ENCODE measurements at places on chromosomes 7 and 10. TPM values are rescaled to one million over a fixed set of nuclear protein-coding genes. Genes with fewer than 3 reads are reported as not detected.

DNA sequence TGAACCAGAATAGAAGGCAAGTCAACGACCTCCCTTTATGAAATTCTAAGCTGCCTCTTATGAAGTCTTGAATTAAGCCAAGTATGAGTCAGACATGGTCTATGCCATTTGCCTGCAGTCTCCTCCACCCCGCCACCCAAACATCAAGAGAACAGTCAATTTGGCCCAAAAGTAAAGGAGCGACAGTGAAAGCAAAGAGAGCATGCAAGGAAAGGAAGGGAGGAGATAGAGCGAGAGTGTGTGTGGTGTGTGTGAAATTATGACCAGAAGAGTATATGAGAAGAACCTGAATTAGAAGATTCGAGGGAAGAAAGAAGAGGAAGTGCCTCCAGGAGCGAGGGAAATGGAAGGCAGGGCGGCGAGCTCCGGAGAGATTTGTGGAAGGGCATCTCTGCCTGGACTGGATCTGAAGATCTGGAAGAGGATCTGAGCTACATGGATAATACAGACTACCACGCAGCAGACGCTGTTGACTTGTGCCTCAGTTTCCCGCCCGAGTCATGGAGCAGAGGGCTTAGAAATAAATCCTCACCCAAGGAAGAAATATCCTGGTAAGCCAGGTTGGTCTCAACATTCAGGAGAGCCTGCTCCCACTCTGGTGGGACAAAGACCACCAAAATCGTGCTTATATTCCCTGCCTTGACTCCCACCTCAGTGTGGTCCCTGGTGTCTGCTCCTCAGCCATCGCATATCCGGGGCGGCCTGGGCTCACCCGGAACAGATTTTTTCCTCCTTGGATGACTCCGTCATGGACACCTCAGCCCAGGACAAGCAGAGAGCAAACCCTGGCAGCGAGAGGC, 459 bp downstream of the ZDHHC6 start:
- DNase-seq: no peak
- peak overlapping the region; percentile 99 for H3K4me3 ChIP-seq
- H3K4me1 ChIP-seq: peaks cover 33% of the 10 kb centered on the region
- peaks cover 42% of the 10 kb centered on the region for H3K36me3 ChIP-seq
- no peaks in the 10 kb centered on the region for H3K27me3 ChIP-seq

DNA sequence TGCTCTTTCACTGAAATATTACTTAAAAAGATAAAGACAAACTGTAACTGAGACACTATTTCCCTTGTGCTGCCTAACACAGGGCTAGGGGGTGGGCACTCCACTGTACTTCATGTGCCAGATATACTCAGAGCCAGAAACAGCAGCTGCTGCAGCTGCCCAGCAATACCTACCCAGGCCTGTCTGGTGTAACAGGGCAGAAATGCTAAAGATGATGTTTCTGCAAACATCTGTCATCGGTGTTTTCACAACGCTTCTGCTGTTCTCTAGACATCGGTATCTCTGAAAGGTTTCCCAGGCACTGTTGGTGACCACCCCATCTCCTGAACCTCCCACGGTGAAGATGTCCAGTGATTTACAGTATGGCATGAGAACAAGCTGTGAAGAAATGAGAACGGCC, 42.7 kb downstream of the LAMB1 start:
- H3K27ac ChIP-seq: no peak overlapping the region
- H3K27me3 ChIP-seq: no peaks in the 10 kb centered on the region
- no peak overlapping the region for H3K4me3 ChIP-seq
- H3K4me1 ChIP-seq: peaks cover 4% of the 10 kb centered on the region
- DNase-seq: no peak

- no peaks in the 10 kb centered on the region for H3K4me1 ChIP-seq
- no peaks in the 10 kb centered on the region for H3K36me3 ChIP-seq
- no peak overlapping the region for H3K27ac ChIP-seq
- DNase-seq: no peak
- no peaks in the 10 kb centered on the region for H3K27me3 ChIP-seq
These were observed 62.1 kb upstream of the PRSS58 start for GRCh38 chr7:142319970-142320369.

TRPV5 gene
- total RNA-seq: not detected

HKDC1 gene
- not detected for total RNA-seq
